Hindlimb muscle (tissue), 1 donor: ENCODE measurements at places on chromosomes 4 and X. TPM values are rescaled to one million over a fixed set of nuclear protein-coding genes. Genes with fewer than 3 reads are reported as not detected.

DNA sequence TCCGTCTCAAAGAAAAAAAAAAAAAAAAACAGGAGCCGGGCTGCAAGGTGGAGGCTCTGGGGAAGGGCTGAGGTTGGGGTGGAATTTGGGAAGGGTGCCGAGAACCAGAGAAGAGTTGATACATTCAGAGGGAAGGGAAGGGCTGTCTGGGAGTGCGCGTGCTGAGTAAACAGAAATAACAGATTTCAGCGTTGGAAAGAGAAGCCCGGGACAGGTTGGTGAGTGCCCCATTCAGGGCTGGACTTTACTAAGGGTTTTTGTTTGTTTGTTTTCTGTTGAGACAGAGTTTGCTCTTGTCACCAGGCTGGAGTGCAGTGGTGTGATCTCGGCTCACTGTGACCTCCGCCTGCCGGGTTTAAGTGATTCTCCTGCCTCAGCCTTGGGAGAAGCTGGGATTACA lies 1.7 kb upstream of the IL3RA start:
- DNase-seq = no peak

DNA sequence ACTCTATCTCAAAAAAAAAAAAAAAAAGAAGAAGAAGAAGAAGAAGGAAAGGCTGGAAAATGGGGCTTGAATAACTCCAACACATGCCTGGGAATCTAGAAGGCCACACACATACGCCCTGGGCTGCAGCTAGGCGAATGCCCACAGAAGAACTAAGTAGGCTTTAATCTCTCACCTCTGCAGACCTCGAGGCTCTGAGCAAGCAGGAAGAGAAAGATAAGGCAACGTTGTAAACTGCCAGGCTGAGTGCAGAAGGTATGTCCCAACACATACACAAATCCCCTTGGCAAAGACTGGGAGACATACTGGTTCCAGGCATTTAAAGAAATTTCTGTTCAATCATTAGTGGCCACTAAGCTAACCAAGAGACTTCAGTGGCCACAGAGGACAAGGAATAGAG lies 18.4 kb downstream of the SLC38A5 start:
- DNase-seq = no peak

DNA sequence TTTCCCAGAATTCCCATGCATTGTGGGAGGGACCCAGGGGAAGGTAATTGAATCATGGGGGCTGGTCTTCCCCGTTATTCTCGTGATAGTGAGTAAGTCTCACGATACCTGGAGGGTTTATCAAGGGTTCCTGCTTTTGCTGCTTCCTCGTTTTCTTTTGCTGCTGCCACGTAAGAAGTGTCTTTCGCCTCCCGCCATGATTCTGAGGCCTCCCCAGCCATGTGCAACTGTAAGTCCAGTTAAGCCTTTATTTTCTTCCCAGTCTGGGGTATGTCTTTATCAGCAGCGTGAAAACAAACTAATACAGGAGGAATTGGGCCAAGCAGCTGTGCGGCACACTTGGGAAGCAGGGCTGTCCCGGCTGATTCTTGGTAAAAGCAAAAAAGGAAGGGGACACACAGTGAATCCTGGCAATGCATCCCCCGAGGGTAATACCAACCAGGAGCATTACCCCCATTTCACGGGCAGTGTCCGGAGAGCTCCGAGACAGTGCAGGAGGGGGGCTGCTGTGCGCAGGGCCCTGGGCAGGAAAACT lies 185.7 kb downstream of the AFAP1 start:
- DNase-seq = no peak

DNA sequence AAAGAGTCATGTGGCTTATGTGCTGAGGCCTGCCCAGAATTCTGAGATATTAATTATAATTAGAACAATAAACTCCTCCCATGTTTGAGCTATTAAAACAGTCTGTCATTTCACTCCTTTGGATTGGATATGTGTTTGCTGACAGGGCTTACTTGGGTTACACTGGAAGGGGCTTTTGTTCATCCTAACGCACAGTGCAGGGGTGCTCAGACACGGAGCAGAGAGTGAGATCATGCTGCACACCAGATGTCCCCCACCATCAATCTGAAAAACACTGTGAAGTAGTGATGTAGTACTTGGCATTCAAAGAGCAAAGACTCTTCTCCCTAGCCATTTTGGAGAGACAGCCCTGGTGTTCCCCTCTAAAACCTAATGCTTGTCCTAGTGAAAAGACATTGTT lies 24.1 kb upstream of the SMIM10L2A start:
- DNase-seq = no peak

DNA sequence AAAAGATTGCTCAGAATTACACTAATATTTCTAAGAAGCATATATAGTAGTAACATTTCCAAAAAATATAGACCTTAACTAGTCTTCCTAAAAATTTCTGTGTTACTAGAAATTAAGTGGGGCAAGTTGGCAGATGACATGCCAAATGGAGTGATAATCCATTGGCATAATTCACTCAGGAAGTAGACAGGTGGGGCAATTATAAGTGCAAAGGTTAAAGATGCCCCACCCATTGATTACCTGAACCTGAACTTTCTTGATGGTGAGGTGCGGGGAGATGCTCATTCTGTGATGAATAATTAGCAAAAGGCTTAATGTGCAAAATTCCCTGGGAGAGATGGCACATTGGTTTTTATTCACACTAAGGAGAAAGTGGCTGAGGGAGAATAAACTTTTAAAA lies 145.8 kb upstream of the RASGEF1B start:
- DNase-seq = no peak

GRCh38 chrX:106178826-106179225 lies 10.7 kb downstream of the PWWP3B start:
- no peak for DNase-seq

DNA sequence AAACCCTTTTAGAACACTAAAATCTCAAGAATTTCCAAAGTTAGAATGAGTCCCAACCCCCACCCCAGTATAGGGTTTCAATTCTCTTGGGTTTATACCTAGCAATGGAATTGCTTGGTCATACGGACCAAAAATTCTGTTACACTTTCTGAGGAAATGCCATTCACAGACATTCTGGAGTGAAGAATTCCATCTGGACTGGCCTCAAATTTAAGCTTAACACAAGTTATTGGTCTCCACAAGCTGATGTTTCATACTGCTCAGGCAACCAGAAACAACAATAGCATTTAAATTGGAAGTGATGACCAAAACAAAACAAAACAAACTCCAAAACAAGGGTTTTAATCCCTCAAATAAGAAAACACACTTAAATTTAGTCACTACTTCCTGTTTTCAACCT lies 51.1 kb downstream of the GPC4 start:
- no peak for DNase-seq

DNA sequence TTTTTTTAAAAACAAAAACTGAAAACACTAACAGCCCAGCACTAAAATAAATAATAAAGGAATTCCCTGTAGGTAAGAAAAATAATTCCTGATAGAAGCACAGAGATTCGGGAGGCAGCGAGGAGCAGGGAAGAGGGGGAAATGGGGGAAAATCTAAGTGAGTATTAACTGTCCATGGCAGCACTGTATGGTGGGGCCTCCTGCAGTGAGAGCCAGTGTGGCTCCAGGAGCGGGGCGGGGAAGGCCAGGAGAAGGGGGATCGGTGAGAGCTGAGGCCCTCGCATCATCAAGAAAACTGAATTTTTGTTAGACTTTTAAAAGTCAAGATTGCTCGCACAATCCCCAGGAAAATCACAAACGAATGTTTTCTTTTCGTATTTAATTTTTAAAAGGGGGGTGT lies 14.1 kb downstream of the RNF212 start:
- no peak for DNase-seq

DNA sequence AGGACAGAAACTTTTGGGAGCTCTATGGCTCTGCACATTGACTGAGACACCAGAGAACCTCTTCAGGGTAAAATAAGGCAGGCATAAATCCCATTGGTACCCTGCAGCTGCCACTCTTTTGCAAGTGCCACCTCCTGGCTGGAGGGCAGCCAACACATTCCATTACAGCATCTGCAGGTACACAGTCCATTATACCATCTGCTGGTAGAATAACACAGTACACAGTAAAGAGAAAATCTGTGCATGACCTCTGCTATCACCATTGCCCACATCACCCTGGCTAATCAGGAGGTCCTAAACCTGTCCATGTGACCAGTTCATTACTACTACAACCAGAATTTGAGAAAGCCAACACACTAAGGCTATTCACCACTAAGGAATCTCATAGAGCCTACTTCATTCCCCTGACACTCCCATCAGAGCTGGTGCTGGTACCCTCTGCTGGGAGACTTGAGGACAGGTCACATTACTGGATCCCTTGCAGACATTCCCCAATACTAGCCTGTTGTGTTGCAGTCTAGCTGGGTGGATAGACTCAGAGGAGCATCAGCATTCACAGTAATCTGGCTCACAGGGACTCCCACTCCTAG lies 176.2 kb upstream of the TACR3 start:
- no peak for DNase-seq

- peak; percentile 24 for DNase-seq
These were observed 707 bp upstream of the UNC5C start for GRCh38 chr4:95549246-95550114.

GRCh38 chr4:1409079-1409478 lies 2.8 kb upstream of the NKX1-1 start:
- no peak for DNase-seq

DNA sequence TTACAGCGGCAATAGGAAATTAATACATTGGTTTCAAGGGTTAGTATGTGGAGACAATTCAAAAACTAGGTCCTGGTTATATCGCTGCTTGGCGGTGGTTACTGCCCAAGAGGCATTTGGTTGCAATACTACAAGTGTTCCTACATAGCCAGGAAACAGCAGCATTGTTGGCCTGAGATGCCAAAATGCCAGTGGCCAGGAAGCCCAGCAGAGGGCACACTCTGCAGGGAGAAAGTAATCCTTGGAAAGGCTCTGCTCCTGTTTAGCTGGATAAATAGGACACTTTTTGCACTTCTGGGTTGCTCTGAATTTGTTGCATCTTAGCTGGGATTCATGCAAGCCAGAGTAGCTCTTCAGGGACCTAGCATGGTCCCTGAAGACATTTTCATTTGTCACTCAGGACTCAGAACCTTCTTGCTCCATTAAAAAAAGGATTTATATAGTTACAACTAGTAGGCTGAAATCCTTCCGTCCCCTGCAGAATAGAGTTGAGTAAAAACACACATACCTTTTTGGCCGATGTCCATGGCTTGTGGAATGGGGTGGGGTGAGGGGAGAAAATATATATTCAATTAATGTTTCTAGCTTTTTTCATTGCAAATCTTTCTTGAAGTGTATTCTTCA lies 8.1 kb upstream of the GPR119 start:
- no peak for DNase-seq

- peak; percentile 50 for DNase-seq
These were observed 138.9 kb downstream of the DCLK2 start for GRCh38 chr4:150217192-150217591.

DNA sequence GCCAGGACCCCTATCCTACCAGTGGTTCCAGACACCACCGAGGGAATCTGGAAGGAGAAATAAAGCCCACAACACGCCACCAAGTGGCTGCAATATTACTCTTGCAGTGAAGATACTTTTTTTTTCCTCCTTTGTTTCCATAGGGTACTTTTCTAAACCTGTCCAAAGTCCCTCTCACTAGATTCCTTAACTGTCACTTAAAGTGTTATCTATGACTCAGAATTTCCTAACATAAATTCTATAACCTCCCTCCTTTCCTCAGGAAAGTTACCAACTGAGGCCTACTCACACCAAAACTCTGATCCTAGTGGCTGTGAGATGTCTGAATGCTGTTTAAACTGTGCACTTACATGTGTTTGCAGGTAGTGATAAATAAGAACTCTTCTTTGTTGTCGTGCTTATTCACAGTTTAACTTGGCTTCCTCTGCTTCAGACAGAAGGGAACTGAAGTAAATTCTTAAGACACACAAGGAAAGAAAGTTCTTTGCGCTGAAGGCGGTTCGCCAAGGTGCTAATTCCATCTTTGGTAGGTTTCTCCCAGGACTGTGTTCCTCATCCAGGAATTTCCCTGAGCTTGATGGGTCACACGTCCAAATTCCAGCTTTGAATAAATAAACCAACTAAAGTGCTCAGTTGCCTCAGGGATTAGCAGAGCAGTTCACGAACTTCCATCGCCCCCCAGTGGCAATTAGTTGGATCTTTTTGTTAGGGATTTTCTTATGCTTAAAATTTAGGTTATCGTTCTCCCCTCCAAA lies 10.7 kb upstream of the HCCS start:
- peak; percentile 68 for DNase-seq

- no peak for DNase-seq
These were observed 31.2 kb downstream of the LGI2 start for GRCh38 chr4:24999392-25000089.

- no peak for DNase-seq
These were observed 242.4 kb upstream of the TLL1 start for GRCh38 chr4:165630671-165631070.

GRCh38 chr4:147594578-147594977 lies 22.6 kb upstream of the TMEM184C start:
- no peak for DNase-seq

- no peak for DNase-seq
These were observed 14.1 kb upstream of the SEC24D start for GRCh38 chr4:118849867-118850487.

DNA sequence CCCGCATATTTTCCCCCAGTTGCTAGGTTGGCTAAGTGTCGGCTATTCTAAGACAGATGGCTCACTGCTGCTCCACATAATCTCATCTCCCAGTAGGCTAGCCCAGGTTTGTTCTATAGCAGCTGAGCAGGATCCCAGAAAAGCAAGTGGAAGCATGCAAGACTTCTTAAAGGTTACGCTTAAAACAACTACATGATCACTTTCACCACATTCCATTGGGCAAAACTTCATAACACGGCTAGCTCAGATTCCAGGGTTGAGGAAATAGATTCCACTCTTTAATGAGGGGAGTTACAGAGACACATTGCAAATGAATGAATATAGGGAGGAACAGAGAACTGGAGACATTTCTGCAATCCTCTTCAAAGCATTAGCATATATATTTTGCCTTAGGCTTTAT lies 12.9 kb upstream of the RAB33B start:
- DNase-seq = no peak

GRCh38 chrX:68834371-68835103 lies 5.7 kb downstream of the EFNB1 start:
- no peak for DNase-seq

Gene TAF7L
- polyA plus RNA-seq = 0.15 TPM

Gene HSD17B13
- polyA plus RNA-seq = not detected

Gene SLC2A9
- polyA plus RNA-seq = 5.0 TPM

Gene GCNA
- polyA plus RNA-seq = 2.1 TPM

Gene CLIC2
- 6.4 TPM for polyA plus RNA-seq

Gene TLL1
- polyA plus RNA-seq = 1.7 TPM

Gene BTK
- polyA plus RNA-seq = 3.8 TPM

Gene SHISA3
- 7.2 TPM for polyA plus RNA-seq

Gene SPARCL1
- 183 TPM for polyA plus RNA-seq

Gene NEUROG2
- not detected for polyA plus RNA-seq

Gene PABPC5
- 5.4 TPM for polyA plus RNA-seq

Gene UGT2B15
- polyA plus RNA-seq = not detected

Gene TMEM47
- 90.9 TPM for polyA plus RNA-seq

Gene WDR17
- polyA plus RNA-seq = 0.72 TPM
